ENCODE measurements at places on chromosomes 2 and 18.

GRCh38 chr18:62486290-62486964 is 36.4 kb upstream of the ZCCHC2 start:
- DNase-seq: no peak

DNA sequence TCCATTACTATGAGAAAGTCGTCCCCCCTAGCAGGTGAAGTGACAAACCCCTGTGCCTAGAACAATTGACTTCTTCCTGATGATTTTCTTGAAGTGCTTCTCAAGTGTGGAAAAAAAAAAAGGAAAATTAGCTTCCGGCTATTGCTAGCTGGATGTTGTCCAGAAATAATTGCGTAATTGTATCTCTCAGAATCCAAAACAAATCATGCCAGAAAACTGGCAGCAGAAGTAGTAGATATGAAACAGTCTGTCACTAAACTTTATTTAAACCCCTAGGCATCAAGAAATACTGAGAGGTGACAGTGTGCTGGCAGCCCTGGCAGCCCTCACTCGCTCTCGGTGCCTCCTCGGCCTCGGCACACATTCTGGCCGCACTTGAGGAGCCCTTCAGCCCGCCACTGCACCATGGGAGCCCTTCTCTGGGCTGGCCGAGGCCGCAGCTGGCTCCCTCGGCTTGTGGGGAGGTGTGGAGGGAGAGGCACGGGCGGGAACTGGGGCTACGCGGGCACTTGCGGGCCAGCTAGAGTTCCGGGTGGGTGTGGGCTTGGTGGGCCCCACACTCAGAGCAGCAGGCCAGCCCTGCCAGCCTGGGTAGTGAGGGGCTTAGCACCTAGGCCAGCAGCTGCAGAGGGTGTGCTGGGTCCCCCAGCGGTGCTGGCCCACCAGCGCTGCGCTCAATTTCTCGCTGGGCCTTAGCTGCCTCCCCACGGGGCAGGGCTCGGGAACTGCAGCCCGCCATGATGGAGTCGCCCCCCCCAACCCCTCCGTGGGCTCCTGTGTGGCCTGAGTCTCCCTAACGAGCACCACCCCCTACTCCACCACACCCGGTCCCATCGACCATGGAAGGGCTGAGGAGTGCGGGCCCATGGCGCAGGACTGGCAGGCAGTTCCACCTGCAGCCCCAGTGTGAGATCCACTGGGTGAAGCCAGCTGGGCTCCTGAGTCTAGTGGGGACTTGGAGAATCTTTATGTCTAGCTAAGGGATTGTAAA is 80.5 kb upstream of the ABCA12 start:
- no peak for DNase-seq

DNA sequence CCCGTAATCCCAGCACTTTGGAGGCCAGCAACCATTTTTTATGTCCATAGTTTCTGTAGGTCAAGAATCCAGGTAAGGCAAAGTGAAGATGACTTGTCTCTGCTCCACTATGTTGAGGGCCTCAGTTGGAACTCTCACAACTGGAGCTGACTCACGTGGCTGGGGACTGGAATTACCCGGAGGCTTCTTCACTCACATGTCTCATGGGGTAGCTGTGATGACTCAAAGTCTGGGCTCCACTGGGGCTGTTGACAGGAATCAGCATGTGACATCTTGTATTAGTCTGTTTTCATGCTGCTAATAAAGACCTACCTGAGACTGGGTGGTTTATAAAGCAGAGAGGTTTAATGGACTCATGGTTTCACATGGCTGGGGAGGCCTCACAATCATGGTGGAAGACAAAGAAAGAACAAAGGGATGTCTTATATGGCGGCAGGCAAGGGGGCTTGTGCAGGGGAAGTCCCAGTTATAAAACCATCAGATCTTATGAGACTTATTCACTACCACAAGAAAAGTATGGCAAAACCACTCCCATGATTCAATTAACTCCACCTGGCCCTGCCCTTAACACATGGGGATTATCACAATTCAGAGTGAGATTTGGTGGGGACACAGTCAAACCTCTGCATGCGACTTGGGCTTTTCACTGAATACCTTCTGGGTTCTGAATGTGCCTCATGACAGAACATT is 7.8 kb upstream of the PPP1R1C start:
- DNase-seq: no peak

DNA sequence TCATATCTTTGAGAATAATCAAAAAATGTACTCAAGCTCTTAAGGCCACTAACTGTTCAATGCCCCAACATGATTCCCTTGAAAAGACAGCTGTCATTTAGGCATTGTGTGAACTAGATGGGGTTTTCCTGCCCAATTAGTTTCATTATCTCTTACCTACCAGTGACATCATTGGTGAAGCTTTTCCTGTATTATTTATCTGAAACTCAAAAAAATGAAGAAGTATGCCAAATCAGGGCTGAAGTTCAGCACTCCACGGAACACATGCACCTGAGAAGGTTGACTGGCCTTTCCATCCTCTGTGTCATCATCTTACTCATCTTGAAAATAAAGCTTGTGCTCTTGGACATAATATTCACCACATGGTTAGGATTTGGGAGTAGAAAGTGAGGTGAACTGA is 126.4 kb downstream of the TXNL1 start:
- no peak for DNase-seq

- DNase-seq: no peak
Measured at GRCh38 chr2:125822746-125823145, 833.2 kb upstream of the GYPC start.

- no peak for DNase-seq
Measured at GRCh38 chr18:36649205-36649604, 179.6 kb downstream of the TPGS2 start.
